ENCODE measurements at places on chromosomes 2 and 18. TPM values are rescaled to one million over a fixed set of nuclear protein-coding genes. Genes with fewer than 3 reads are reported as not detected.

The CAD gene
- polyA plus RNA-seq, result 47.7 TPM

GRCh38 chr2:16249246-16250055 is 309.1 kb downstream of the MYCN start:
- no peak for DNase-seq

DNA sequence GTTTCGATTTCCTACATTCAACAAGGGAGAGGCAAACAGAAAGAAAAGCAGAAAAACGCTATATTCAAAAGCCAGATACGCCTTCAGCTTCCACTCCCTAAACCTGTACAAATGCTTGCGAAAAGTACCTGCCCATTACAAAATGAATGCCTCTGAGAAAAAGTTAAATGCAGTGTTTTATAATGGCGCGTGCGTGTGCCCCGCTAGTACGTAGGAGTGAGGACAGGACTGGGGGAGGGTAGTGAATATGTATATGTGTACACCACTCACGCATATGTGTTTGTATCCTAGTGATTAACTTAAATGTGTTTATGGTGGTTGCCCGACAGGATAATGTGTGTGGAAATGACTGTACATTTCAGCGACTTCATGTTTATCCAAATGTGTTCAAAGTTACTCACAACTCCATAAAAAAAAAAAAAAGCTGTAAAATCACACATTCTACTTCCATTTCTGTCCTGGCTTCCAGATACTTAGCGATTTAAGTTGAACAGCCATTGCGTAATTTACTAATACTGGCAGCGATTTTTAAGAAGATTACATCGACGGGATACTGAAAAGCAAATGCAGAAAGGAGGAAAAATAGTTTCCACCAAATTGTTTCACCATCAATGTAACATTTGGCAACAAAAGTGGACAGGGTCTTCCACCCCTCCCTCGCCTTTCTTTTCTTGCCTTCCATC is 1.3 kb downstream of the NEUROD1 start:
- no peak for DNase-seq

The PCARE gene
- 0.40 TPM for polyA plus RNA-seq

GRCh38 chr18:6374340-6374739 is 40.4 kb downstream of the L3MBTL4 start:
- DNase-seq, result no peak

The GKN2 gene
- polyA plus RNA-seq, result not detected

The GRB14 gene
- 54.3 TPM for polyA plus RNA-seq

GRCh38 chr2:152025678-152026287 is 73.1 kb downstream of the CACNB4 start:
- peak; percentile 81 for DNase-seq

Data from right renal pelvis (tissue), 4 donors.